ENCODE measurements at places on chromosomes 2 and 18.
A peak's percentile ranks its signal among the peaks of the same experiment; 100 is the strongest.

DNA sequence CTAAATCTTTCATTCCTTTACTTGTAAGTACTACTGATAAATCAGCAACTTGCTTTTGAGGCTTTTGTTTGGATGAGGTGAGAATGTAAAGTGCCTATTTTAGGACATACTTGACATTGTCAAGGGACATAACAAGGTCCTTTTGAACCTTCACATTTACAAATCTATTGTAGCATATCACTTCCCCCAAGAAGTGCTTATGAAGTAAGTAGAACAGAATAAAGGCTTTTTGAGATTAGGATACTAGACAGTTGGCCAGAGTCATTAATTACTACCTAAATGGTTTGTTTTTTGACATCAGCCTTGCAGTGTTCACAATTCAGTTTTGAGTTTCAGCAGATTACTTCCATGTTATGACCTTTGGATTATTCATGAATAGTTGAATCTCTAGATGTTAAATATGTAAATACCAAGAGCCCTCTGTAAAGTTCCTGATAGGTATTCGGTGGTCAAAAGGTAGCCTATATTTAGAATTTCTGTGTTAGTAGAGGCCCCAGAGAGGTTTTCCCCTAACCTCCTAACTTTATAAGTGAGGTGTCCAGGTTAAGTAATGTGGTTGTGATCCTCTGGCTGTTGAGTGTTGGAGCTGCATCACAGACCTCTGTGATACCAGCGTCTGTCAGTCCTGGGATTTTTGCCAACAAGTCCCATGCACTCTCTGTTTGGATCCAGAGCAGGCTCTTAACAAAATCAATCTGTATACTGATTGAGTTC lies 67.2 kb downstream of the LCLAT1 start:
- no peak for DNase-seq

DNA sequence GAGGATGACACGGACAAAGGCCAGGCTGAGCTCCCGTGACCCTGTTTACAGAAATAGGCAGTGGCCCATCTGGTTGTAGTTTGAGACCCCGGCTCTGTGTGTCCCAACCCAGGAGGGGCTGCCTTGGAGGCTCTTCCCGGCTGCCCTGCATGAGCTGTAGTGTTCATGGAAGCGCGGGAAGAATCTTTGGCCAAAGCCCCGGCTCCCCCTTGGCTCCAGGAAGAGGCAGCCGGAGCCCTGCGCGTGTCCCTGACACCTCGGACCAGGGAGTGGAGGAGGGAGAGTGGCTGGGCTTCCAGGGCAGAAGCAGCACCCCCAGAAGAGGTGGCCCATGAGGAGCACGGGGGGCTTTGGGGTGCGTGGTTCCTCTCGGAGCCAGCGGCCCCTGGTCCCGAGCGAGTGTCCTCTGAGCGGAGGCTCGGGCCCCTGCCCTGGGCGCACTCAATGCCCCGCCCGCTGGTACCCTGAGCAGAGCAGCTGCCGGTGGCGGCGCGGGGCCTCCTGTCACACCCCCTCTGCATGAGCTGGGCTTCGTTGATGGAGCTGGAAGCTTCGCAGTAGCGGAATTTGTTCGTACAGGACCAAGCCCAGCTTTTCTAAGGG lies 21.7 kb downstream of the GPR35 start:
- peak; percentile 9 for DNase-seq

- peak; percentile 5 for DNase-seq
Observed at GRCh38 chr18:79634593-79635426, 44.8 kb upstream of the CTDP1 start.

GRCh38 chr2:145644820-145645302 lies 1124.9 kb upstream of the ZEB2 start:
- no peak for DNase-seq

GRCh38 chr2:22944143-22944542 lies 440.8 kb upstream of the KLHL29 start:
- DNase-seq, result no peak

DNA sequence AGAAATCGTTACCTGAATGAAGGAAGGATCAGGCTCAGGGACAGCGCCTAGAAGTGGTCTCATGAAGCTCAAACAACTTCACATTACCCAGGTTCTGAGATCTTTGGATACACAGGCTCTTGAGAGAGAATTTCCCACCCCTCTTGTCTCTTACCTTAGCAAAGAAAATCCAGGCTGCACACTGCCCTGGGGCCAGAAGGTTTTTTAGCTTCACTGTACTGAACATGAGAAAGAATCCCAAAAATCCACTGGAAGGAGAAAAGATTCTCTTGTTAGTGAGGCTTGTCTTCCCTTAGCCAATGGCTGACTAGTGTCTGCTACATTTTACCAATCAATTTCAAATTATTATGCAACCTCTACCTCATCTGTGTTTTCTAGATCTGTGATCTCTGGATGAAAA lies 101.0 kb upstream of the RIOK3 start:
- DNase-seq, result no peak

- DNase-seq, result no peak
Observed at GRCh38 chr2:40346535-40347354, 105.1 kb downstream of the SLC8A1 start.

GRCh38 chr2:1595274-1595673 lies 149.0 kb downstream of the PXDN start:
- no peak for DNase-seq

Measured in activated CD4-positive, alpha-beta memory T cell treated with anti-CD3 and anti-CD28 coated beads, Interleukin-2, amount 10 ng/mL, durations not matched to agents 7 days and 5 days (primary cell).